Left ventricle myocardium inferior (tissue), 1 donor: ENCODE measurements at places on chromosomes 16 and 17.
A peak's percentile ranks its signal among the peaks of the same experiment; 100 is the strongest.

GRCh38 chr17:49338883-49339282 lies 23.2 kb downstream of the ZNF652 start:
- DNase-seq, result no peak

GRCh38 chr17:18999394-18999793 lies 5.2 kb downstream of the FAM83G start:
- no peak for DNase-seq

- no peak for DNase-seq
Observed at GRCh38 chr17:8057691-8058114, 18.8 kb downstream of the ALOX15B start.

DNA sequence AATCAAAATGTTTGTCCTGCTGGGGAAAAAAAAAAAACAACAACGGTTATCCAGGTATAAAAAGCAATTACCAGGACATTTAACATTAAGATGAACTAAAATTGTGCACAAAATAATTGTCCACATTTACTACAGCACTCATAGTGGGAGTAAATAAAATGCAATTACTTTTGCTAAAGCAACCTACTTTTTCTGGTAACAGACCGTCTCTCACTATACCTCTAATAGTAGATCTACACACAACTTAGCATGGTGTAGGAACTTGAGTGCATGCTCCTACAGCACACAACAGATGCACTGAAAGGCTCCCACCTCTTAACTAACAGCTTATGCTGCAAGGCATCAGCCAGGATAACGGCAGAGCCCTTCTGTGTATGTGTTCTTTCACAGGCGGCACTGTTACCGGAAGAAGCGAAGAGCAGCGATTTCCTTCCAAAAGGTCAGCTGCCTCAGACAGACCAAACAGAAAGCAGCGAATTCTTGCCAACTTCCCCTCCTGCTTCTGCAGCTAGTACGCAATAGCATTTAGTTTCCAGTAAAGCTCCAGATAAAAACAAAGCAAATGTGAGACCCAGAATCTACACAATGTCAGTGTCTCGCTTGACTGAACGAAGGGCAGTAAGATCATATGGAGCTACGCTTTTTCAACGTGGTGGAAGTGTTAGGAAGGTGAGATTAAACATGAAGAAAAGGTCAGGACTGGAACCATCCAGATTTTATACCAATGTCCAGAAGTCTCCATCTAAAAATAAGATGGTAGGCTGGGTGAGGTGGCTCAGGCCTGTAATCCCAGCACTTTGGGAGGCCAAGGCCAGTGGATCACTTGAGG lies 27.6 kb downstream of the STAT5B start:
- DNase-seq, result peak; percentile 60

DNA sequence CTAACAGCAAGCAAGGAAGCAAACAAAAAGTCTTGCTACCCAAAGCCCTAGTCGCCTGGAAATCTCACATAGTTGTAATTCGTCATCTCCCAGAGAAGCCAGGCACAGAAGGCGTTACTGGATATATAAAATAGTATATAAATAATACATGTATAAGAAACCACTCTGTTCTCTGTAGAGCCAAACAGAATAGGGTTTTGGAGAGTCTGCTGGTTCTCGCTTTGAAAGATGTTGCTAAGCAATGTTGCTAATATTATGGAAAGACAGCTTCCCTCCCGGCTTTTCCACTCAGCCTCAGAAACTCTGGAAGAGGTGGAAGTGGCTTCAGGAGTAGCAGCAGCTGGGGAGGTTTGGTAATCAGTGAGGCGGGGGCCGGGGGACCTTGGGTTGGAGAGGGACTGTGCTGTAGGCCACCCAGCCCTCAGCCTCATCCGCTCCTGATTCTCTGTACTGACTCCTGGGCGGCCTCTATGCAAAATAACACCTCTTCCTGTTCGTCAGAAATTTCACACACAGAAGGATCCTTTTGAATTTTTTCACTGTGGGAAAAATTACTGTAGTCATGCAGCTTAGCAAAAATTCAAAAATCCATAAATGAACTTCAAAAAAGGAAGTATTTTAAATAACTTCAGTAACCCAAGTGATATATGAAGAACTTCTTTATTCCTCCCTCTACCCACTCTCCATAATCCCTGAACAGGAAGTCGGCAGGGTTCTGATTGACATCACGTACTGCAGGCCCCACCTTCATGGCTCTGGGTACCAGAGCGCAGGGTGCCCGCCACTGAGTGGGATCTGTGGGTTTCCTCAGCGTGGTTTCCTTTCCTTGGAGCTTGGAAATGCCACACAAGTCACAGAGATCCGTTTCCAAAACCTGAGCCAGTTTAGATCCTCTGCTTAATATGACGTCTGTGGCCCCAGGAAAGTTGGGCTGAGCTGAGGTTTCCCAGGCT lies 51.4 kb downstream of the RAP1GAP2 start:
- no peak for DNase-seq

DNA sequence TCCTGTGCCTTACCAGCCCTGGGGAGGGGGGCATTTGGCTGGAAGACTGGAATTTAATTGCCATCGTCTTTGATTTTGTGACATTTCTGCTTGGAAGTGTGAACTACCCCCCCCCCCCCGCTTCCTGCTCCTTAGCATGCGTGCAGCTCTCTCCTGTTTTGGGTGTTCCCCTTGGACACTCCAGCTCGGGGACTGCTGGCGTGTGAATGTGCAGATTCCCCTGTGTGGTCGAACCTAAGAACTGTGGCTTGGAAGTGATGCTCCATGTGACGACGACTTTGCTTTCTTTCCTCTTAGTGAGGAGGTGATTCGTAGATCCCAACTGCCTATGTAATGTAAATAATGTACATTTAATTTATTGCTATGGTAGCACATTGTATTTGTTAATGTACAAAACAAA lies 26.1 kb downstream of the OR1D5 start:
- no peak for DNase-seq

- DNase-seq, result no peak
Observed at GRCh38 chr17:64598672-64599071, 63.4 kb downstream of the SMURF2 start.

GRCh38 chr17:29251184-29251583 lies 4.5 kb downstream of the CRYBA1 start:
- no peak for DNase-seq

DNA sequence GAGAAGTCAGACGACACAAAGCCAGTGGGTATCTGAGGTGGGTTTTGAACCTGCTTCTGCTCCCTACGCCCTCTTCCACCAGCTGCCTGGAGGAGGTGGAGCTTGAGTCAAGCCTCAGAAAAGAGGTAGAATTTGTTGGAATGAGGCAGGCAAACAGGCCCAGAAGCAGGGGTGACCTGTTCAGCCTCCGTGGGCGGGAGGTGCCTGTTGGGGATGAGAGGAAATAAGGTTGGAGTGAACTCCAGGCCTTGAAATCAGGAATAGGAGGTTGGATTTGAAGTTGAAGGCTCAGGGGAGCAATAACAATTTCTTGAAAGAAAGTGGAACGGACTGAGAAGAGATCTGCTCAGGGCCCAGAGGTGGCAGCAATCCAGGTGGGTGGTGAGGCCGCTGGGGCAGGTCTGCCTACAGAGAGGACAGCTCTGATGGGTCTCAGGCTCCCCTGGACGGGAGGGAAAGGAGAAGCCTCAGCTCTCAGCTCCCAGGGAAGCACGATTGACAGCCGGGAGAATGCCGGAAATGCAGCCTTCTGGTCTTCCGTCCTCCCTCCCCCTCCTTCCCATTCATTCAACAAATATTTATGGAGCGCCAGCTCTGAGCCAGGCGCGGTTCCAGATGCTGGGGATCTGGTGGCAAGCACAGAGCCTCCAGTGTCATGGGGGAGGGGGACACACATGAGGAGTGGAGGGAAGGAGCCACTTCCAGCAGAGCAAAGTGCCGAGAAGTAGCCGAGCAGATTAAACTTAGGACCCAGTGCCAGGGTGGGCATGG lies 61.9 kb upstream of the CIBAR2 start:
- no peak for DNase-seq

DNA sequence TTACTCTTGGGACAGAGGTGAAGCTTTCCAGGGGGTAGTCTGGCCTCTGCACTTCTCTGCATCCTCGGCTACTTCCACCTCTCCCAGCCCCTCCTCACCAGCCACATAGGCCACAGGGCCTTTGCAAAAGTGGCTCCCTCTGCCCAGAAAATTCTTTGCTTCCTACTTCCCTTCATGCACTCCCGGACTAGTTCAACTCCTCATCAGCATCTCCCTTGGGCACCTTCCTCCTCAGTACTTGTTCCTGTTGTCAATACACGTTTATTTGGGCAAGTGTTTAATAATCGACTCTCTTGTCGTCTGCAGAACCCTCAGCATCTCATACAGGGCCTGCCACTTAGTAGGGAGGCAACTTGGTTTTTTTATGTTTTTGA lies 23.1 kb upstream of the USP7 start:
- no peak for DNase-seq

GRCh38 chr17:2978991-2979390 lies 84.4 kb downstream of the OR1D5 start:
- no peak for DNase-seq

DNA sequence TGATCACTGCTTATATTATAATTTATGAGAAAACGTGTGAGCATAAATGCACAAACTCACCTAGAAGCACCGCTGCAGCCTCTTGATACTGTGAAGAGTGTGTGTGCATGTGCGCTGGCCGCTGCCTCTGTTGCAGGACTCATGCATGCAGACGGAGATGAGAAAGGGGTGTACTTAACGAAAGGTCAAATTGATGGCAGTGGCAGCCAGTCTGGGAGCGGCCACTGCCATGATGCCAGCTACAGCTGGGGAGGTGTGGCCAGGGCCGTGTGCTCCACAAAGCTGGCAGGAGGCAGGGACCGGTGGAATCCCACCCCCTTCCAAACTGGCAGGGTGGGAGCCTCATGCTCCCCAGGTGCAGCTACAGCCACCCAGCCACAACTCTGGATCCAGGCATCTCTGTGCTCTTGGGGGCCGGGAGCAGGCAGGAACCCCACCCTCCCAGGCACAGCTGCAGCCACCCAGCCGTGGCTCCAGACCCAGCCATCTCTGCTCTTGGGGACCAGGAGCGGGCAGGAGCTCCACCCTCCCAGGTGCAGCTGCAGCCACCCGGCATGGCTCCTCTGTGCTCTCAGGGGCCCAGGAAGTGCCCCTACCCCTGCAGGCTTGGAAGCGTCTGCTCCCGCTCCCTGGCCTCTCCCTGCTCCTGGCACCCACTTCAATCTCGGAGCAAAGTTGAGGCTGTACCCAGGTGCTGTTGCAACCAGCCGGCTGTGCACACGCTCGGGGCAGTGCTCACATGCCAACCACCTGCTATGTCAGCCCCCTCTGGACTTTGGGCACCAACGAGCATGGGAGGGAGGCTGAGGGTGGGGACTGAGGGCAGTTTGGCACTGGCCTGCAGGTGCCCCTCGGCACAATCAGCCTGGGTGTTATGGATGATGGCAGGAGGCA lies 77.5 kb upstream of the CHMP6 start:
- no peak for DNase-seq

DNA sequence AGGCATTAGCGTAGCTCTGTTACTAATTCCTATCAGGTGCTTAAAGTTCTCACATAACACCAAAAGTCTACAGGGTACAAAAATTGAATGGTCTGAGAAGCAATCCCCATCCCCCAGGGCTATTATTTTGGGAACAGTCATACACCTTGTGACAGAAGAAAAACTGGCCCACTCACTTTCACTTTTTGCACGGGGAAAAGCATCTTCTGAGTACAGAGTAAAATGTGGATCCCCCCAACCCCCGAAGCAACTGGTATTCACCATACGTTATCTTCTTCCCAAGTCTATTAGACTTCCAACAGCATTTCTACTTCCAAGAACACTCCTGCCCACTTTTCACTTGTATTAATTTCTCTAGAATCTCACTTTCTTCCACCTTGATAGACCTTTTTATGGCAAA lies 11.8 kb downstream of the GGA3 start:
- no peak for DNase-seq

- no peak for DNase-seq
Observed at GRCh38 chr16:56883586-56883985, 18.6 kb downstream of the SLC12A3 start.

GRCh38 chr17:76053246-76054111 lies 18.8 kb downstream of the SRP68 start:
- no peak for DNase-seq

- no peak for DNase-seq
Observed at GRCh38 chr17:77163511-77164280, 22.9 kb downstream of the SEC14L1 start.

- no peak for DNase-seq
Observed at GRCh38 chr16:67885976-67886375, 1.3 kb downstream of the NRN1L start.

GRCh38 chr17:7356756-7357155 lies 1.8 kb downstream of the TMEM95 start:
- DNase-seq, result no peak

DNA sequence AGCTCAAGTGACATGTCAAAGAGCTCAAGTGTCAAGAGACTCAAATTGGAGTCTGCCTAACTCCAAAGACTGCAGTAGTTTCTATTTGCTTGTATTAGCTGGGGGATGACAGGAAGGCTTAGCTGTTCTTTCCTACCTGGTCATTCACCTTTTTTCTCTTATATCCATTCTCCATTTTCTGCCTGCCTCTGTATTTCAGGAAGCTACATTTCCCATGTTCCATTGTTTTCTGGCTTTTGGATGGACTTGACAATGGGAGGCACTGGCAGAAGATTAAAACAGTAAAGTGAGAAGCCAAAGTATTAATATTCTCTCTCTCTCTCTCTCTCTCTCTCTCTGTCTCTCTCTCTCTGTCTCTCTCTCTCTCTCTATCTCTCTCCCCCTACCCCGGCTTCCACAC lies 135.7 kb upstream of the ADAMTS18 start:
- no peak for DNase-seq

GRCh38 chr17:6517062-6517461 lies 39.3 kb downstream of the PITPNM3 start:
- DNase-seq, result no peak

- no peak for DNase-seq
Observed at GRCh38 chr17:31085563-31085962, 9.2 kb upstream of the NF1 start.

DNA sequence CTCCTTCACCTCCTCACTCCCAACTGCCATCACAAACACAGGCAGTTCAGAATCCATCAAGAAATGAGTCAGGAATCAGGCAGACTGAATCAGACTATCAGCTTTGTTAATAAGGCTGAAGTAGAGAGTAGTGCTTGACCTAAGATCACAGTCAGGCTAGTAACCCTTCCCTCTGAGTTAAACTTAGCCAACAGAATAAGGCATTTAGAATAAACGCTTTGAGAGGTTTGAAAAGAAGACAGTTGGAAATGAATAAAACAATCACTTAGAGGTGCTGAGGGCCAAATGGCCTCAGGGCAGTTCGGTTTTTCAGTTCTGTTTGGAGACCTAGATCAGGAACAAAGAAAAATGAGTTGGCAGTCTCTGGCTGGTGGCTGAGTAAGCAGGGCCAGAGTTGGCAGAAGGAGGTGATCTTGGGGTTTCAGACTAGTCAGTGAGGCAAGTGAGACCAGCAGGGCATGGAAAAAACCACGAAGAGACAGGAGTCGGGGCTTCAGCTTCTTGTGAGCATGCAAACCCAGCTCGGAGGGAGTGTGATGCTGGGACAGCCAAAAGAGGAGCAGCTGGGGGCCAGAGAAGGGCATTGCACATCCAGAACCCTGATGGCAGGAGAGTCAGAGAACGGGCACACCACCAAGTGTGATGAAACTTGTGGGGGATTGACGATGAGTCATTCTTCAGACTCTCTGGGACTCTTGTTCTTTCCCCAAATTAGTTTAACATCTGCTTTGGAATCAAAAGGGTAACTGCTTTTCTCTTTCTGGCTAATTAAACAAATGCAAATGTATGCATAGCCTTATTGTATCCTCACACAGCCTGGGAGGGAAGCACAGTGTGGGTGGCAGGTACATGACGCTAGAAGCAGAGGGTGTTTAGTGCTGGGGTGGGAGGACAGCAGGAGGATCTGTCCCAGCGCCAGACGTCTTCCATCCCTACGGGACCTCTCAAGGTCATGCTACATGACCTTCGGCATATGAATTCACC lies 54.8 kb downstream of the SPECC1 start:
- peak; percentile 81 for DNase-seq

GRCh38 chr17:67353161-67353560 lies 13.2 kb downstream of the PSMD12 start:
- DNase-seq, result no peak
